ENCODE measurements at places on chromosomes 3 and 15.

- no peak for DNase-seq
These were observed 1037.9 kb downstream of the EPHA3 start for GRCh38 chr3:90145094-90145860.

GRCh38 chr15:73078722-73079121 is 26.5 kb downstream of the NEO1 start:
- no peak for DNase-seq

DNA sequence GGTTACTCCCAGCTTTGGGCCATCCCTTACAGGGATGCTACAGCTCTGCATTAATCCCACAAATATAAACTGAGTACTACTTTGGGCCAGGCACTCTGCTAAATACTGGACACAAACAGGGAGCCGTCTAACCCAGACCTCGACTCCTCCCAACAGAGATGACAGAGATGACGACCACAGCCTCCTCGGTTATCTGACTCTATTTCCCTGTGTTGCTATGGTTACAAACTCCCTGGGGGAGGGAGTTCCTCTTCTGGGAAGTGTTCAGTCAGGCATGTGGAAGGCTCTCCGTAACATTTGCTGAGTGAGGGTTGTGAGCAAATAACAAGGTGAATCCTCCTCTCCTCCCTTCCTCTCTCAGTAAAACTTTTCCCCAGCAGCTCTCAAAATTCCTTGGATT is 6.7 kb upstream of the CMTM7 start:
- no peak for DNase-seq

GRCh38 chr3:59540241-59540640 is 490.4 kb upstream of the CFAP20DC start:
- DNase-seq, result no peak

DNA sequence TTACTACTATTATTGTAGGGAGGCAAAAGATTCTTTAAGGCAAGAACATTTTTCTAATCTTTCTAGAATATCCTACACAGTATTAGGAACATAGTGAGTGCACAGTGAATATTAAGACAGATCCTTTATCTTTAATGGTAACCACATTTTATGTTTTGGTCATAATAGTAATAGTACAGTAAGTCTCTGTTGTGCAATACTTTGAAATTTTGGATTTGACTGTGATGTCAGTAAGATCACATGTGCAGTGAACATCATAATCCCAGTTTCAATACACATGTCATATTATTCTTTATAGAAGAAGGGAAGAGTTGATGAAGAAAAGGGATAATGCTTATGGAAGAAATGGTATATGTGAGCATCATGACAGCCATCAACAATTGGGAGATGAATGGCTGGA is 10.7 kb downstream of the STT3B start:
- DNase-seq, result no peak

GRCh38 chr15:51830276-51830806 is 888 bp downstream of the TMOD3 start:
- no peak for DNase-seq

DNA sequence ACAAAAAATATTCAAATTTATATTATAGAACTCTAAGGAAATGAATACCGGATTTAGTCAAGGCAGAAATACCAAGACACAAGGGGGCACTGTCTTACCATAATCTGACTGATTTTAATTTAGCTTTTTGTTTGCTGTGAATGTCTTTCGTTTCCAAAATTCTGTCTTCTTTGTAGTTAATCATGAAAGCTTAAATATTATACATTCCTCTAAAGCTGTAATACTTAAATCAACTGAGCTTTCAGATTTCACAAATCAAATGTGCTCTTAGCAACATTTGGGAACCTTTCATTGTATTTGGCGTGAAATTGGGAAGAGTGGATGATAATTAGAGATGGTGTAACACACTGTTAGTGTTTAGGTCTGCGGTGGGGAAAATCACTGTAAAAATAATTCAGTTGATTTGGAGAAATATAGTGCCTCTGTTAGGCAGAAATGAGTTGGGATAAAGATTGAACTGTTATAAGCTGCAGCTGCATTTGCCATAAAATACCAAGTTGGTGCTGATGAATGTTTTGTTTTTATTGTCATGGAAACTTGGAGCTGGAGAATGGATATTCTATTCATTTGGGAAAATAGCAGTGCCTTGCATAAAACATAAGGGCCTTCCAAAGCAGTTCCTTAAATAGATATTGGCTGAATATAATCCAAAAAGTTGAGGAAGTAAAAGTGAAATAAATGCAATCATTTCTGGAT is 228.2 kb downstream of the TCF12 start:
- DNase-seq, result no peak

DNA sequence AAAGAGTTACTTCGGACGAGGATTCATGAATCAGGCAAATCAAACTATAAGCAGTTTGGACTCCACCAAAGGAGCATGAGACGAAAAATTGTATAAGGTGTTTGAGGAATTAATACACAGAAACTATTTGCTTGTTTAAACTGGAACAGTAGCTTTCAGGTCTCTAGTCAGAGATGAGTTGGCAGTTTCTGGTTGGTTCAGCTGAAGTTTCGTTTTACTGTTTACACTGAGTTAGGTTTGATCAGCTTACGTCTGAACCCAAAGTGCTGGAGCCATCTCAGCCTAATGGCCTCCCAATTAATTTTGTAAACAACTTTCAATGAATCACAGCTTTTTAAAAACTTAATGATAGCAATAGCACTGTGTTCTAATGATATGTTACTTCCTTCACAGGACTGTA is 703.7 kb downstream of the NLGN1 start:
- peak; percentile 57 for DNase-seq

GRCh38 chr15:76330080-76330680 is 6.4 kb upstream of the ISL2 start:
- DNase-seq, result no peak

DNA sequence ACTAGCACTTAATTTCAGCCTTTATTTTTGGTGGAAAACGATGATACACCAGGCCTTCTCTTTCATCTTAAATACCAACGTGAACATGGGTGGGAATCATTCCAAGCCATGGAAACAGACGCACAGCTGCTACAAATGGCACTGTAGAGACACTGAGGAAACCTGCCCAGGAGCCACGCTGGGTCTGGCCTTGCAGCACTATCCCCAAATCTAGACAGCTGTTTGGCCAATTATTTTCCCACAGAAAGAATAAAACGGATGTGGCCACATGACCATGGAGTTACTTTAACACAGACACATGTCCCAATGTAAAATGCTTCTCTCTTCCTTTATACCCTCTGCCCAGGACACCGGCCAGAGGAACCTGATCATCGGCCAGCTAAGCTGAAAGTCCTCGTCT is 83.6 kb upstream of the OCA2 start:
- no peak for DNase-seq

DNA sequence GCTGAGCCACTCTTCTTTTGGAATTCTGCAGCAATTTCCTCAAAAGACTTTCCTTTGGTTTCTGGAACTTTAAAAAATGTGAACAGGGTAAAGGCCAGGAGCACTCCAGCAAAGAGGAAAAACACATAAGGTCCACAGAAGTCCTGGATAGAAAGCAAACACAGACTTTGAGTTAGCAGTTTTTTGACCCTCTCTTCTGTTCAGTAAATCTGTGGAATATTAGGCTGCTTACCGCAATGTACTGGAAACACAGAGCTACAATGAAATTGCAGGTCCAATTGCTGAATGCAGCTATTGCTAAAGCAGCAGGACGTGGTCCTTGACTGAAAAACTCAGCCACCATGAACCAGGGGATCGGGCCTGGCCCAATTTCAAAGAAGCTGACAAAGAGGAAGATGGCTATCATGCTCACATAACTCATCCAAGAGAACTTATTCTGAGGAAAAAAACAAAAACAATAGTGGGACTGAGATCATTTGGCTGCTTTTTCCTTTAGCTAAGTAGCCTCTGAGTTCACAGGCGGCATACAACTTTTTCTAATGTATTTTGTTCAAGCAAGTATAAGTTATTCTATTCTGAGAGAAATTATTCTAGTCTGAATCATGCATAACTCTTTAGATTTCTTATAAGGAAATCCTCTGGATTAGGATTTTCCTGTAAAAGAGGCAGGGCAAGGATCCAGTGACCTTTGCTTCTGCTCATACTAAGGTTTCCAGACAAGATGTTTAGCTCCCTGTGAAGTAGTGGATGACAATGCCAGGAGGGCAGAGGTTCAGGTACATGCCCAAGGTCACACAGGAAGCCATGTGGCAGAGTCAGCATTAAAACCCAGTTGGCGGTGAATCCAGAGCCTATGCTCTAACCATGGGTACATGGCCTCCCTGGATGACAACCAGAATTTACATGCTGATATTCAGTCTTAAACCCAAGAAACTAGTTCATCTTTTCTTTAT is 28.3 kb downstream of the SLC2A2 start:
- no peak for DNase-seq

GRCh38 chr3:185253645-185254410 is at the start of gene EHHADH:
Gene EHHADH (minus strand): TSS chr3:185254049. CDS start chr3:185254022, 27 bp downstream.
- DNase-seq, result peak; percentile 27

GRCh38 chr15:32641517-32642059 is at the start of gene SCG5:
Gene SCG5 (plus strand): TSS chr15:32641710. CDS start chr15:32643593, 1,883 bp downstream.
- DNase-seq, result no peak

GRCh38 chr3:52367891-52368880 is 52.1 kb downstream of the DNAH1 start:
- no peak for DNase-seq

- DNase-seq, result peak; percentile 46
These were observed 4.4 kb downstream of the GATA2 start for GRCh38 chr3:128488636-128488990.

- DNase-seq, result no peak
These were observed at the start of gene CSPG5 for GRCh38 chr3:47578691-47579632. Gene CSPG5 (minus strand): TSS chr3:47578865. CDS start chr3:47578693, 172 bp downstream.

DNA sequence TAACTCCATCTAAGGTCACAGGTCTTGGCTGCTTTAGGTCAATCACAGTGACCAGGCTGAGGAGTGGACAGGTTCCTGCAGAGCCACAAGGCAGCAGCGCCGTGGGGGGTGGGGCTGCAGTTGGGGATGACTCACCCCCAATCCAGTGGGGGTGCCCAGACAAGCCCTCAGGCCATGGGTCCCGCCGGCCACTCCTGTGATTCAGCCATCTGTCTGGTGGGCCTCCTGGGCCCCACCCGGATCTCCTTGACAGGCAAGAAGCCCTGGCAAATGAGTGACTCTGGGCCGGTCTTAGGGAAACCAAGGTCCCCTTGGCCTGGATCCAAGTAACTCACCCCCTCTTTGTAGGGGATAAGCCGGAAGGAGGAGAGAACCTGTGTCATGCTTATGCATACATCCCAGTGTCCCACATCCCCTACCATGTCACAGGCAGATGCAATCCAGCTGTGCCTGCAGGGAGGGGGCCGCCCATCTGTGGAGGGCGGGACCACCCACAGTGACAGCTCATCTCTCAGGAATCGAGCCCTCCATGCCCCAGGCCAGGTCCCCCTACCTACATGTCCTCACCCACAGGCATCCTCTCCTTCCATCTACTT is 495 bp upstream of the COL7A1 start:
- no peak for DNase-seq

GRCh38 chr3:170801597-170801996 is 68.4 kb downstream of the RPL22L1 start:
- DNase-seq, result no peak

DNA sequence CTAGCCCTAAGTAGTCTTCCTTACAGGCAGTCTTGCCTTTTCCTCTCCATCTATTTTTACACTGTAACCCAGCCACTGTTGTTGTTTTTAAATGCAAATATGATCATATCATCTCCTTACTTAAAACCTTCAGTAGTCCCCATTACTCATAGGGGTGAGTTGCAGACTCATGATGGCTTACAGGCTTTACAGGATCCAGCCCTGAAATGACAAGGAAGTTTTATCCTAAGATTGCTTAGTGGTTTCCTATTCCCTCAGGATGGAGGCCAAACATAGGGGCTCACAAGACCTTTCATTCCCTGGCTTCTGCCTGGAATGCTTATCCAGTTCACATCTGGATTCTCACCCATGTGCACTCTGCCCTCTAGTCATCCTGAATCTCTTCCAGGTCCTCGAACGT is 27.7 kb upstream of the PCOLCE2 start:
- no peak for DNase-seq

DNA sequence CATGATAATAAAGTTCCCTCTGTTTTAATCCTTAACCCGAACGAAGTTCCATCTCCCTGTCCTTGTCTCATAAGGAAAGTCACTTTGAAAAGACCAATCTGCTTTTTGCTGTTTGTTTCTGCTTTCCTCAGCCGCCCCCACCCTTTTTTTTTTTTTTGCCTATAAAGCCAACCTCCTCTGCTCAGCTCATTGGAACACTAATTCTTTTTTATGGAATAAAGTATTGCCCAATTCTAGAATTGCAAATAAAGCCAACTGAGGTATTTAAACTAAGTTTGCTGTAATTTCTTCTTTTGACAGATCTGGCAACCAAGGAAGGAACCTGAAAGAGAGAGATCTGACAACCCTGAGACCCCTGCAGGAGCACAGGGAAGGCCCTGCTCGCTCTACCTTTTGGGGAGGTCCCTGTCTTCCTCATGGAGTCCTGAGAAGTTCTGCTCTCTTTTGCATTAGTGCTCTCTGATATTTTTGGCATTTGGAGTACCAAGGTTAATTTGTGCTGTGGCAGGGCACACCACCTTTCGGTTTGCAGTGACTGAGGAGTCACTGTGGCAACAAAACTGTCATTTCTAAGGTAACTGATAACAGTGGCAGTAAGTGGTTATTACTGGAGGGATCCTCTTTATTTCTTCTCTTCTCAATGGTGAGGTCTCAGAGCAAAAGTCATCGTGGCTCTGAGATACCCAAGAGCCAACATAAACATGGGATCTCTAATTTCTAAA is 35.2 kb upstream of the TRPM1 start:
- DNase-seq, result no peak

- no peak for DNase-seq
These were observed 74.3 kb downstream of the NUP210 start for GRCh38 chr3:13345772-13346171.

DNA sequence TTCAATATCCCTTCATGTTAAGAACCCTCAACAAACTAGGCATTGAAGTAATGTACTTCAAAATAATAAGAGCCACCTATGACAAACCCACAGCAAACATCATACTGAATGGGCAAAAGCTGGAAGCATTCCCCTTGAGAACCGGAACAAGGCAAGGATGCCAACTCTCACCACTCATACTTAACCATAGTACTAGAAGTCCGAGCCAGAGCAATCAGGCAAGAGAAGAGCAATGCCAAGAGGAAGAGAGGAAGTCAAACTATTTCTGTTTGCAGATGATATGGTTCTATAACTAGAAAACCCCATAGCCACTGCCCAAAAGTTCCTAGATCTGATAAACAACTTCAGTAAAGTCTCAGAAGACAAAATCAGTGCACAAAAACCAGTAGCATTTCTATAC is 161.9 kb downstream of the UBE2E2 start:
- no peak for DNase-seq

- DNase-seq, result no peak
These were observed 775 bp downstream of the CCNDBP1 start for GRCh38 chr15:43186003-43186353.

DNA sequence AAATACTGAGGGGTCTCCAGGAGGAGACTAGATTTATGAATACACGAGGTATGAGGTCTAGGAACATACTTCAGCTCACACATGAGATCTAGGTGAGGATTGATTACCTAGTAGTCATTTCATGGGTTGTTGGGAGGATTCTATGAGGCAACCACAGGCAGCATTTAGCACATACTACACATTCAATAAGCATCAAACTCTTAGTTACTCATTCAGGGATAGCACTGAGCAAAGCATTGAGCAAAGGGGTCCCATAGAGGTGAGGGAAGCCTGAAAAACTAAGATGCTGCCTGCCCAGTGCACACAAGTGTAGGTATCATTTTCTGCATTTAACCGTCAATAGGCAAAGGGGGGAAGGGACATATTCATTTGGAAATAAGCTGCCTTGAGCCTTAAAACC is 4.5 kb downstream of the CCR5 start:
- DNase-seq, result no peak
